Caki2 (cell line): ENCODE measurements at places on chromosomes 3 and 15.

- no peak for DNase-seq
These were observed 266.0 kb upstream of the ICE2 start for GRCh38 chr15:60744826-60745460.

- DNase-seq: no peak
These were observed 22.4 kb downstream of the PRKCI start for GRCh38 chr3:170244576-170244975.

DNA sequence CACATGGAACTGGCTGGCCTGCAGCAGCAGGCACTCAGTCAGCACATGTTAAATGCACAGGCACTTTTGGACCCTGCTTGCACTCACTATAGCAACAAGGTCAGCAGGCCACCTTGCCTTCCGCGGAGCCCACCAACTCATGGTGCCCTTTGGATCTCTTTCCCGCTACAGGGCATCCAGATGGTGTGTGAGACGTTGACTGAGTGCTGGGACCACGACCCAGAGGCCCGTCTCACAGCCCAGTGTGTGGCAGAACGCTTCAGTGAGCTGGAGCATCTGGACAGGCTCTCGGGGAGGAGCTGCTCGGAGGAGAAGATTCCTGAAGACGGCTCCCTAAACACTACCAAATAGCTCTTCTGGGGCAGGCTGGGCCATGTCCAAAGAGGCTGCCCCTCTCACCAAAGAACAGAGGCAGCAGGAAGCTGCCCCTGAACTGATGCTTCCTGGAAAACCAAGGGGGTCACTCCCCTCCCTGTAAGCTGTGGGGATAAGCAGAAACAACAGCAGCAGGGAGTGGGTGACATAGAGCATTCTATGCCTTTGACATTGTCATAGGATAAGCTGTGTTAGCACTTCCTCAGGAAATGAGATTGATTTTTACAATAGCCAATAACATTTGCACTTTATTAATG lies 85.0 kb downstream of the TGFBR2 start:
- no peak for DNase-seq

DNA sequence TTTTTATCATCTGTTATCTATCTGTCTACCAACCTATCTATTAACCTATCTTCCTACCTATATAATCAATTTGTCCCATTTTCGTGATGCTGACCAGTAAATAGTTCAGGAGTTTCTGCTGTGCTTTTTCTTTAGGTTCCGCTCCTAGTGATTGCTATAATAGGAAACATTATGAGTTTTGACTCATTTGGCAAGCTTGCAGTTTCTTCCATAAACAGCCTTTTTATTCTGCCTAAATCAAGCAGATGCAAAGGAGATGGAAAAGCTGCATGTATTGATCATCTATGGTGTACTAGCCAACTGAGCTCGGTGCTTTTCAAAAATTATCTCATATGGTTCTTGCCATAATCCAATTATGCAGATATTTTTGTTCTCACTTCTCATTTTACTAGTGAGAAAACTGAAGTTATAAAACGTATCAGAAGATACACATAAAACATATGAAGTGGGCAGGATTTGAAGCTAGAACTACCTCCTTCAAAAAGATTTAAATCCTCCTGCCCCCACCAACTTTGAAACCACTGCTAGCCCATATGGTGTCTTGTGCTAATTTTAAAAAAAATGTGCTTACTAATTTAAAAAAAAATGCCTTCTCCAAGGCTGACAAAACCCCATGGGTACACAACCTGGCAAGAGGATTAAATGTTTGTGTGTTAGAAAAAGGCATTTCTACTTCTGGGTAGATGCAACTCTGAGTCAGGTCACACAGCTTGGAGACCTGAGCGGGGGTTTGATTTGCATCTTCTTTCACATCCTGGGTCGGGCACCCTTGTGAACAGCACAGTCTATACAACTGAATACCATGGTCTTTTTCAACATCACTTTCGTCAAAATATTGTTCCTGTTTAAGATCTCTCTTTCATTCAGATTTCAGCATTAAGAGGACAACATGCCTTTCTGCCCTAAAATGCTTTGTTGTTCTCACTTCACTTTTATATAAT lies 267.0 kb downstream of the CHL1 start:
- DNase-seq: no peak

- DNase-seq: no peak
These were observed 26.1 kb downstream of the EDEM1 start for GRCh38 chr3:5213574-5213966.

- no peak for DNase-seq
These were observed 353.3 kb downstream of the LPP start for GRCh38 chr3:188507244-188507720.

- no peak for DNase-seq
These were observed 13.9 kb downstream of the ANKDD1A start for GRCh38 chr15:64925335-64926330.

GRCh38 chr15:99019558-99020540 lies 12.3 kb upstream of the PGPEP1L start:
- DNase-seq: peak; percentile 10

- no peak for DNase-seq
These were observed 111.8 kb upstream of the LYSMD4 start for GRCh38 chr15:99845009-99845408.

- no peak for DNase-seq
These were observed 2.6 kb downstream of the ITGB5 start for GRCh38 chr3:124884474-124885101.

- DNase-seq: no peak
These were observed 29.8 kb upstream of the APOD start for GRCh38 chr3:195613468-195614069.

- peak; percentile 26 for DNase-seq
These were observed 134.4 kb upstream of the SKOR1 start for GRCh38 chr15:67690936-67691335.

DNA sequence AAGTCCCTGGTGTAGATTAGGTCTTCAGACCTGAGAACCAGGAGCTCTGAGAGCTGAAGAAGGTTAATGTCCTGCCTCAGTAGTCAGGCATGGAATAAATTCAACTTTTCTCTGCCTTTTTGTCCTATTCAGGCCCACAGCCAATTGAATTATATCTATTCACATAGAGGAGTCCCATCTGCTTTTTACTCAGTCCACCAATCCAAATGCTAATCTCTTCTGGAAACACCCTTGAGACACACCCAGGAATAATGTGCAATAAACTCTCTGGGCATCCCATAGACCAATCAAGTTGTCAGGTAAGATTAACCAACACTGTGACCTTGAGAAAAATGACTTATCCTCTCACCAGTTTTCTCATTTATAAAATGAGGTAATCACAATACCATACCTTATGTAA lies 129.4 kb downstream of the MEX3B start:
- no peak for DNase-seq

- no peak for DNase-seq
These were observed 9.0 kb upstream of the UACA start for GRCh38 chr15:70772402-70772801.

DNA sequence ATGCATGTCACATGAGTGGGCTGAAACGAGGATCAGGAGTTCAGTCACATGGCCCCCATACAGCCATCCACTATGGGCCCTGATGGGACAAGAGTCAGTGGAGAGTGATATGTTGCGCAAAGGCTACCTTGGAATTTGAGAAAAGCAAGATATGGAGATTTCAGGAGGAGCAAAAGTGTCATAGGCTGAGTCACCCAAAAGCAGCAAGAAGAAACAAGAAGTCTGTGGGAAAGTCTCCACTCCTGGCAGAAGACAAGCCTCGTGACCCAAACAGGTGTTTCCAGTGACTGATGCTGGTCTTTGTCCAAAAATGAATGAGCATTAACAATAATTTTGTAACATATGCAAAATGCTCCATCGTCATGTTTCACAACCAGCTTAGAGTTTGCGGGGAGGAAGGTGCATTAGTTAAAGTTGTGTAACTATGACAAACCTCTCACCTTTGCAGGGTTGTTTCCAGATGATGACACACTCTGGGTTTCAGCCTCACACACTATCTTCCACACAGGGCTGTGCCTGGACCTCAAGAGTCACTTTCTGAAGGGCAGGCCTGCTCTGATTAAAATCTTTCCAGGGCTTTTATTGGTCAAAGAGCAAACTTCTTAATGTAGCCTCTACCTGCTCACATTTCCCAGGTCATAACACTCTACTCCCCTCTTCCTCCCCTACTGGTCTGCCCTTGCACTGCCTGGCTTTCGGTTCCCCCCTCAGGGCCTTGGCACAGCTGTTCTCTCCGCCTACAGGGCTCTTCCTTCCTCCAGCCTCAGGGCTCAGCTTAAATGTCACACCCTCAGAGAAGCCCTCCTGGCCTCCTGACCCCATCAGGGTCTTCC lies 3.9 kb upstream of the DNASE1L3 start:
- DNase-seq: peak; percentile 21

GRCh38 chr15:99721104-99721778 lies 12.0 kb downstream of the LYSMD4 start:
- no peak for DNase-seq

GRCh38 chr15:88323976-88324740 lies 67.6 kb upstream of the NTRK3 start:
- no peak for DNase-seq

GRCh38 chr15:32898414-32898813 lies 180.6 kb downstream of the GREM1 start:
- no peak for DNase-seq

DNA sequence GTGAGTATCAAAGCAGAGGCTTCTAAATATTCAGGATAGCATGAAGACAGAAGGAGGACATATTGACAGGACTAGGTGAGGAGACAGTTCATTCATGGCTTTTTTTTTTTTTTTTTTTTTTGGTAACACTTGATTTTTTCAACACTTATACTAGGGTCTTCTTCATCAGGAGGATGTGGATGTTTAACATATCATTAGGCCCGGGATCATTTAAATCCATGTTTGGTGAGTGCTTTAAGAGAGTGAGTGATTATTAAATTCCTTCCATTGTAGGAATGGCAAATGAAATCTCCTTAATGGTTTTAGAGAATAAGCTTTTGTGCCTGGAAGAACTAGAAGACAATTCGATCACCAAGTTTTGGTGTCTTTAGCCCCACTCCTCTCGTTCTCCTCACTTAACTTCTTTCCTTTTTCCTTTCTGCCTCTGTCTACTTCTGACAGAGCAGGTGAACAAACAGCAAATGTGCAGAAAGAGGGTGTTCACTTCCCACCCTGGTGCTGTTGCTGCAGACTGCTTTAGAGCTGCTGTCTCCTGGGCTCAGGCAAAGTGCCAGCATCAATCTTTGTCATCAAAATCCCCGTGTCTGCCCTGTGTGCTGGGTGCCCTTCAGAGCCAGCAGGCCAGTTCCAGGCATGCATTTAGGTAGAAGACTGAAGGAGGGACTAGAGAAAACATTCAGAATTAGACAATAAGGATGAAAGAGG lies 35.6 kb upstream of the RAB11A start:
- DNase-seq: no peak

- no peak for DNase-seq
These were observed 217.3 kb downstream of the TBC1D2B start for GRCh38 chr15:77860071-77860691.

GRCh38 chr3:114126461-114126860 lies 52.4 kb downstream of the DRD3 start:
- no peak for DNase-seq

DNA sequence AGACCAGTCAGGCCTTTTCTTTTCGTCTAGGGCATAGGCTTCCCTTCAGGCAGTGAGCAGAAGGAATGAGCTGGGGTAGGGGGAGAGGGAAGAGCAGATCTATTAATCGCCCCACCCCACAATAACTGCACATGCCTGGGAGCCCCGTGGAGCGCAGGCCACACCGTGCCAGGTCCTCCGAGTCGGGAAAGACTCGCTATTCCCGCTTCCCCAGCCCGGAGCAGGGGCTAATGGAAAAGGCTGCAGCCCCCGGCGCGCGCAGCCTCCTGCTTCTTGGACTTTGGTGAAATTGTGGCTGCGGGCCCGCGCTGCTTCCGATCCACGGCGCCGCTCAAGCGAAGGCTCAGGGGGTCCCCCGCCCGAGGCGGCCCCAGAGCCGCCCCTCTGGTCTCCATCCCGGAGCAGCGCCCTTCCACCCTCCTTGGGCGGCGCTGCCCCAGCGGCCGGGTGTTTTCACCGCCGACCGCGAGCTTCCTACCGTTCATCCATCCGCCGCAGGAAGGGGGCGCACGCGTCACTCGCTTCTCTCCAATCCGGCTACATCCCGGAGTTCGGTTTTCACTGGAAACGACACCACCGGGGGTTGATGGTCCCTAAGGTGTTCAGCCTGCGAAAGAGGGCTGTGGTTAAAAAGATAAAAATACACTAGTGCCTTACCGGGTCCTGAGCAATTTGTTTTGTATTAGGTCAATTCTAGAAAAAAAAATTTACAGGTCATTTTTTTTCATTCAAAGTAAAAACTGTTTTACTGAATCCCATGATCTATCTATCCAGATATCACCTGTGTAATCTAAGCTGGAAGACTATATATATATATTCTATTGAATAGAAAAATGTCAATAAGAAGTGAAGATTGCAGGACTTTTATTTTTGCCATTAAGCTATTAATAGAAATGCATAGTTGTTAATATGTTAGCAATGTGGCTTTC lies 4.4 kb upstream of the SYNM start:
- DNase-seq: peak; percentile 61

- DNase-seq: no peak
These were observed 82.9 kb downstream of the RAP2B start for GRCh38 chr3:153244961-153245360.

DNA sequence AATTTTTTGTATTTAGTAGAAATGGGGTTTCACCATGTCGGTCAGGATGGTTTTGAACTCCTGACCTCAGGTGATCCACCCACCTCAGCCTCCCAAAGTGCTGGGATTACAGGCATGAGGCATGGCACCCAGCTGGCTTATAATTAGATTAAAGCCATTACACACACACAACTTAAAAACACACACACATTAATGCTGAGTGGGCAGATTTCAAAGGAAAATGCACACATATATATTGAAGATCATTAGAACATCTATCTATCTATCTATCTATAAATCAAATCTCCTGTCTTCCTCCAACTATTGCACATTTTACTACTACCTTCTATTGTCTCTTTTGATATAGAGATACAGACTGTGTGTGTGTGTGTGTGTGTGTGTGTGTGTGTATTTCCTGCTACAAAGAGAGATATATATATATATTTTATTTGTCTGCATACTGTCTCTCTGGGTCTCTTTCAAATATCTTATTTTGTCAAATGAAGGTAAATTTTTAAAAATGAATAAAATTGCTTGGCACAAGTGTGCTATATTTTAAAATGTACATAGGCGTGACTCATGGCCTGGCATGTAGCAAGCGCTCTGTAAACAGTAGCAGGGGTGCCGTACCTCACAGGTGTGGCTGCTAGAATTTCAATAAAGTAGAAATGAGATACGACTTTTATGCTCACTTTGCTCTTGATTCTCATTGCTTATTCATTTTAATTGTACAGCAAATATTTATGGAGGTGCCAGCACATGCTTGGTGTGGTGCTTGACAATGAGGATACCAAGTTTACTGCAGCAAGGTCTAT lies 655.8 kb downstream of the AGBL1 start:
- DNase-seq: no peak

- DNase-seq: no peak
These were observed 323.4 kb downstream of the CHST2 start for GRCh38 chr3:143442814-143443447.

GRCh38 chr3:150414959-150415358 lies 6.9 kb downstream of the TSC22D2 start:
- no peak for DNase-seq
